Cerebellum (tissue), 4 donors: ENCODE measurements at places on chromosomes 12 and 14.

DNA sequence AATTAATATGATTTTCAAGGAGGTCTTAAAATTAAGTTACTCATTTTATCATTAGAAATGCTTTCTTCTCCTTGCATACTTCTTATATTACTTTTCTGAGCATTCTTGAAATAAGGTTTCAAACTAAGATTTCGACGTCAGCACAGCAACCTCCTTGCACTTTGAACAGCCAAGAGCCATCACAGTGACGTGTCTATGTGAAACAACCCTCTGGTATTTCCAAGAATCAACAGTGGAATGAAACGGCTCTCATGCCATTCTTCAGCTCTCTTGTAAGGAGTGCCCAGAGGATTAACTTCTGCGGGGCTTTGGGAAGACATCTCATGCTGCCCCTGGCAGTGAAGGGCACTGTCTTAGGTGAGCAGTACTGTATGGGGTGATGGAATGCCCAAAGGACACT lies 109.2 kb downstream of the EFCAB11 start:
- no peak for DNase-seq

DNA sequence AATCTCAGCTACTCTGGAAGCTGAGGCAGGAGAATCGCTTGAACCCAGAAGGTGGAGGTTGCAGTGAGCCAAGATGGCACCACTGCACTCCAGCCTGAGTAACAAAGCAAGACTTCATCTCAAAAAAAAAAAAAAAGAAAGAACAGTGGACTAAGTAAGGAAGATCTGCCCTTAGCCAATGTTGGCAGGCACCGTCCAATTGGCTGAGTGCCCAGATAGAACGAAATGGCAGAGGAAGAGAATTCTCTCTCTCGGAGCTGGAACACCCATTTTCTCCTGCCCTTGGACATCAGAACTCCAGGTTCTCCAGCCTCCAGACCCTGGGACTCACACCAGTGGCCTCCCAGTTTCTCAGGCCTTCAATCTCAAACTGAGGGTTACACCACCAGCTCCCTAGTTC lies 49.9 kb downstream of the ESR2 start:
- peak; percentile 27 for DNase-seq

GRCh38 chr14:101498526-101498860 lies 62.8 kb upstream of the DIO3 start:
- DNase-seq = no peak

DNA sequence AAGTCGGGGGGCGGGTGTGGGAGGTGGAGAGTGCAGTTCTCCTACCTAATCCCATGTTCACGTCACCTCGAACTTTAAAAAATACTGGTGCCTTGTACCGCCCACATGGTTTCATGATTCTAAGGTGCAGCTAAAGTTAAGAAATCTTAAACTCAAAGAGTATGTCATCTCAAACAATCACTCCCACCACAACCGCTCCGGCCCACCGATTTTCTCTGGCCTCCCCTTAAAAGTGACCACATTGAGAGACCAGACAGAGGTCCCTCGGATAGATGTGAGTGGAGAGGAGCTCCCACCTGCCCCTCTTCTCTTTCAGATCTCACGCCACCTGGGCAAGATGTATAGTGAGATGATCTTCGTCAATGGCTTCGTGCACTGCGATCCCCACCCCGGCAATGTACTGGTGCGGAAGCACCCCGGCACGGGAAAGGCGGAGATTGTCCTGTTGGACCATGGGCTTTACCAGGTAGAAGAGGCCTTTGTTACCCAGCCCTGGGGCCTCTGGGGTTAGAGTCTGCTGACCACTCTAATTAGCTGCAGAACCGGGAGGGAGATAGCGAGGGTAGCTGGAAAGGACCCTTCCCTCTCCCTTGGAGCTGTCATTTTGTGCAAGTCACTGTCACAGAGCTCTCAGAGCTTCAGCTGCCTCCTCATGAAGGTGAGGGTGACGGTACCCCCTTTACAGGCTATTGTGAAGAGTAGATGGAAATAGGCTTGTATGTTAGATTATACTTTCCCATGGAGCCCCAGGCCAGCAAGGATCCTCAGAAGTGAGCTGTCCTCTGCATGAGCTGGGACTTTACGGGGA lies 124.4 kb downstream of the ADCK1 start:
- DNase-seq = no peak
